ENCODE measurements at places on chromosomes 1 and 21. TPM values are rescaled to one million over a fixed set of nuclear protein-coding genes. Genes with fewer than 3 reads are reported as not detected.

UBL4B gene
- polyA plus RNA-seq, result not detected

KMO gene
- 0.22 TPM for polyA plus RNA-seq

TMEM167B gene
- 17.2 TPM for polyA plus RNA-seq

PFKL gene
- 42.6 TPM for polyA plus RNA-seq

DDR2 gene
- polyA plus RNA-seq, result 5.1 TPM

IFI16 gene
- 54.4 TPM for polyA plus RNA-seq

HSF2BP gene
- polyA plus RNA-seq, result not detected

SELP gene
- polyA plus RNA-seq, result 5.4 TPM

FYB2 gene
- polyA plus RNA-seq, result 0.22 TPM

ALX3 gene
- polyA plus RNA-seq, result not detected

OR10J1 gene
- not detected for polyA plus RNA-seq

ASCL5 gene
- not detected for polyA plus RNA-seq

MATN1 gene
- polyA plus RNA-seq, result not detected

SGIP1 gene
- polyA plus RNA-seq, result 3.6 TPM

OR2AK2 gene
- polyA plus RNA-seq, result not detected

RHD gene
- not detected for polyA plus RNA-seq

CYP4A11 gene
- 0.15 TPM for polyA plus RNA-seq

GCSAML gene
- polyA plus RNA-seq, result under 0.01 TPM

LIN28A gene
- not detected for polyA plus RNA-seq

KRTAP11-1 gene
- polyA plus RNA-seq, result not detected

FMOD gene
- 4.5 TPM for polyA plus RNA-seq

PLA2G2C gene
- polyA plus RNA-seq, result not detected

SELL gene
- polyA plus RNA-seq, result 0.59 TPM

SHE gene
- polyA plus RNA-seq, result 13.7 TPM

HTR1D gene
- 0.07 TPM for polyA plus RNA-seq

MYOC gene
- 3.7 TPM for polyA plus RNA-seq

SIM2 gene
- polyA plus RNA-seq, result not detected

KIF2C gene
- polyA plus RNA-seq, result 0.22 TPM

CYP4B1 gene
- polyA plus RNA-seq, result 33.2 TPM

CCDC185 gene
- not detected for polyA plus RNA-seq

OR2L13 gene
- polyA plus RNA-seq, result not detected

LCE1A gene
- not detected for polyA plus RNA-seq

RGS13 gene
- not detected for polyA plus RNA-seq

S100A2 gene
- 7.4 TPM for polyA plus RNA-seq

AMPD1 gene
- polyA plus RNA-seq, result not detected

INAVA gene
- polyA plus RNA-seq, result 0.29 TPM

IL22RA1 gene
- polyA plus RNA-seq, result 0.29 TPM

MAGOH gene
- polyA plus RNA-seq, result 61.1 TPM

CHODL gene
- polyA plus RNA-seq, result 0.37 TPM

WARS2 gene
- polyA plus RNA-seq, result 5.8 TPM

MIXL1 gene
- not detected for polyA plus RNA-seq

BTBD8 gene
- polyA plus RNA-seq, result 0.30 TPM

ANKRD35 gene
- polyA plus RNA-seq, result 0.80 TPM

SPAG17 gene
- 0.01 TPM for polyA plus RNA-seq

INSRR gene
- polyA plus RNA-seq, result 0.01 TPM

All from heart right ventricle (tissue), 16 donors.